ENCODE measurements at places on chromosomes 6 and 20.

DNA sequence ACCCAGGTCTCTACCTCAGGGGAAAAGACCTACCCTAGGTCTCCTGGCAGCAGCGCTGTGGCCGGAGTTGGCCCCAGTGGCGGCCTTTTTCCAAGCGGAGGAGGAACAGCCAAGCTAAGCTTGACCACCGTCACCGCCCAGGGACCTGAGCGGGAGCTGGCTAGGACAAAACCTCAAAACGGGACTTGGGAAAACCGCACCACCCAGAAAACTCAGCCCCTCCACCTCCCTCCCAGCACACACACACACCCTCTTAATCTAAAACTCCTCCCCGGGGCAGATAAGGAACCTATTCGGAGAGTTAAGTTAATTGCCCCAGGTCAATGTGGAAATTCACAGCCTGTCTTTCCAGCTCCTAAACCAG, 2.7 kb upstream of the TRERF1 start:
- no peak for DNase-seq

GRCh38 chr6:85593438-85594196, at the start of gene SNX14:
TSS of gene SNX14 (minus strand) at chr6:85593858. CDS start at chr6:85593718, 140 bp downstream.
- peak; percentile 94 for DNase-seq

GRCh38 chr20:51899674-51900073, 97.4 kb upstream of the SALL4 start:
- DNase-seq = no peak

- no peak for DNase-seq
These were observed 11.4 kb downstream of the RIN2 start for GRCh38 chr20:19769507-19769906.

- no peak for DNase-seq
These were observed 392.4 kb downstream of the TAF4 start for GRCh38 chr20:61673152-61673847.

DNA sequence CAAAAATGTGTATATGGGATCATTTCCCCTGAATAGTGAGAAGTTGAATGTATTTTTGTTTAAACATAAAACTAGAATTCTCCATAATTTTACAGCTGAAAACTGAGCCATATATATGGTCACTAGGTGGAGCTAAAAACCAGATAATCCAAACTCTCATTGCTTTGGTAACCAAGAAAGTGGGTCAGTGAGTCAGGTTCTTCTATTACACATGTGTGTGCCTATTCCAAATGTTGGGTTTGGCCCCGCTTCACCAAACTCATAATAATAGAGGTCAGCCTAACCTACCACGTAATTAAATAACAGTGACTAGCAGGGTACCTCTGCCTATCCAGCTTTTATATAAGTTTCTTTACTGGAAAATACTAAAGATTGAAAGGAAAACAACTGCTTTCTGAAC, 19.3 kb upstream of the RNGTT start:
- peak; percentile 55 for DNase-seq

DNA sequence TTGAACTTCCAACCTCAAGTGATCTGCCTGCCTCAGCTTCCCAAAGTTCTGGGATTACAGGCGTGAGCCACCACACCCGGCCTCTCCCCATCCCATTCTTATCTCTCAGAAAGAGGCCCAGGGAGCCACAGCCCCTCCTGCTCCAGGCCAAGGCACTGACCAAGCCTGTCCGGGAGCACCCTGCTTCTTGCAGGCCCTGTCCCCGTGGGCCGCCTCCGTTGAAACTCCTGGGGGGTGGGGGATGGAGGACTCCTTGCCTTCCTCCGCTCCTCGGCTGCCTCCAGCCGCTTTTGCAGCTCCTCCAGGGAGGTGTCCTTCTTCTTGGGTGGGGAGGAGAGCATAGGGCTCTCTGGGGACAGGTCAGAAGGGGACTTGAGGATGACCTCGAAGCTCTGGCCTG, 9.7 kb downstream of the STMN3 start:
- DNase-seq = no peak

- no peak for DNase-seq
These were observed 28.5 kb upstream of the DST start for GRCh38 chr6:56671160-56671559.

DNA sequence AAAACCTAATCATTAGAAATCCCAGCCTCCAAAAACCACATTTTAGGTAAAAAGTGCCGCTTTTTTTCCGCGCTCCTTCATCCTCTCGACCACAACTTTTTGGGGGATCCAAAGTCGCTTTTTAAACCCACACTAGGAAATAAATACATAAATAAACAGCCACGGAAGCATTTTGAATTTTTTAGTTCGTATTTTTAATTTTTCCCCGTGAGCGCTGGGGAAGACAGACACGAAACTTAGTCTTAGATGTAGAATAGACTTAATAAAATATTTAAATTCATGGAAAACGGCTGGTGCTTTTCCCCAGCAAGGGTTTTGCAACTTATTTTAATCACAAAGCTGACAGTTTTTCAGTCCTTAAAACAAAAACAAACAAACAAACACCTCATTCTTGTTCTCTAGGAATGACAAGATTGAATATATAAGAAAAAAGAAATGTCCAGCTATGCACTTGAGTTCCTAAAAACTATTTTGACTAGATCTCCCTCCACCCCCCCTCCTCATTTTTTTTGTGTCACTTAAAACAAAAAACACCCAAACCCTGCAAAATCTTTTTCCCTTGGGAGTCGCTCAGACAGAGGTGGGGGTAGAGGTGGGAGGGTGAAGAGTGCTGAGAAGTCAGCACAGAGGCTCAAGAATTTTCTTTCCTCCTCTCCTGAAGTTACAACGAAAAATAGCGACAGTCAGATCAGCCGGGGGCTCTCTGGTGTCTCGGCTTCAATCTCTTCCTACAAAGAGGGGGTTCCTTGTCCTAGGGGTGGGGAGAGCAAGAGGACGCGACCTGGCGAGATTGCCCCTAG, 43.4 kb upstream of the SUPT3H start:
- DNase-seq = peak; percentile 21

- DNase-seq = no peak
These were observed 109.8 kb upstream of the TMEM170B start for GRCh38 chr6:11427723-11428245.

DNA sequence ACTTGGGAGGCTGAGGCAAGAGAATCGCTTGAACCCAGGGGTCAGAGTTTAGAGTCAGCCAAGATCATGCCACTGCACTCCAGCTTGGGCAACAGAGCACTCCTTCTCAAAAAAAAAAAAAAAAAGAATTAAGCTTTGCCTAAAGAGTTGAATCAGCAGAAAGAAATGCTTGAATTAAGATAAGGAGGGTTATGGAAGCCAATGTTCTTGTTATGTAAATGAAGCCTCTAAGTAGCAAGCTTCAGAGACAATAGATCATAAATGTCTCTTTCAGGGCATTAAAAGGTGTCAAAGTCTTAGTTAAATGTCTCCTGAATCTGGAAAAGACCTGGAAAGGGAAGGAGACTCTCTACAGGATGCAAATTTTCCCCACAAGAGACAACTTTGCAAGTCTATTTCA, 69.7 kb upstream of the FAM83B start:
- DNase-seq = no peak

- DNase-seq = no peak
These were observed 44.3 kb upstream of the SLC4A11 start for GRCh38 chr20:3283222-3283820.

- DNase-seq = no peak
These were observed 62.2 kb downstream of the UBE2V1 start for GRCh38 chr20:50050660-50051308.

DNA sequence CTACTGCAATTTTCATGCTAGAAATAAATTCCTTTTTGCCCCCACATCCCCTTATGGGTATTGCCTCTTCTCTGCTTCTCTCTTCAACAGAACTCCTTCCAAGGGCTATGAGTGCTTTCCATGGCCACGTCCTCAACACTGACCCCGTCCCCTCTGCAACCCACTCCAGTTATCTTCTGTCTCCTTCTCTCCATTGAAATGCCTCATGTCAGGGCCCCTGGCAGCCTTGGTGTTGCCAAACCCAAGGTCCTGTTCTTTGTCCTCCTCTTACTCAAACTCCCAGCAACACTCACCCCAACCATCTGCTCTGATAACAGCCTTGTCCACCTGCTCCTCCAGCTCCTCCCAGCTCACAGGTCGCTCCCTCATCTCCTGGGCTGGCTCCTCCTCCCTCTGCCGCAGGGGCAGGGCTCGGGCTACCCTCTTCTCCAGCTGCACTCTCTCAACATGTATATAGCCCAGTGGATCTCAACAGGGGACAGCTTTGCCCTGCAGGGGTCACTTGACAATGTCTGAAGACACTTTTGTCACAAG, 196.1 kb upstream of the QKI start:
- DNase-seq = no peak

DNA sequence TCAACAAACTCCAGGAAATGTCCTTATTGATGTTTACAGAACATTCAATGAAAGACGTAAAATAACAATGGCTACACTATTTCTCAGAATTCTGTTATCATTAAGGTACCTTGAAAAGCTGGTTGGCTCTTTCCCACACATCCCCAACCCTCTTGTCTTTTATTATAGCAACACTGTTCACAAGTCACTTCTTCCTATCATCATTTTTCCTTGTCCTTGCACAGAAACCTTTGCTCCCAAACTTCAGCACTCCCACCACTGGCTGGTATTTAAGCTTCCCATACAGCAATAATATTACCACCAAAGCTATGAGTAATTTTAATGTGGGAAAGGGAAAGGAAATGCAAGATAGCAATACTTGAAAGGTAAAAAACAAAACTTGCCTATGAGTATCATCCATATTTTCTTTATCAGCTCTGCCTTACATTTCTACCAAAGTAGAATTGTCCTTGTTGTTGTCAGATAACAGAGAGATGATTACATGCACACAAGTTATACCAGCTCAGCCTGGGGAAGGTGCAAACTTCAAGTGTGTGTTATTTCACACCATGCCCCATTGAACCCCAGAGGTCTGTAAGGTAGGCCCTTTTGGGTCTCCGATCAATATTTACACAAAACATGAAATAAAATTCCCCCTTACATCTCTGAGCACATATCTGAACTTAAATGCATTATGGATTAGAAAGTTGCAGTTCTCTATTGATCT, 32.2 kb downstream of the ARHGAP18 start:
- no peak for DNase-seq

GRCh38 chr6:140353536-140353935, 979.1 kb upstream of the CITED2 start:
- no peak for DNase-seq

DNA sequence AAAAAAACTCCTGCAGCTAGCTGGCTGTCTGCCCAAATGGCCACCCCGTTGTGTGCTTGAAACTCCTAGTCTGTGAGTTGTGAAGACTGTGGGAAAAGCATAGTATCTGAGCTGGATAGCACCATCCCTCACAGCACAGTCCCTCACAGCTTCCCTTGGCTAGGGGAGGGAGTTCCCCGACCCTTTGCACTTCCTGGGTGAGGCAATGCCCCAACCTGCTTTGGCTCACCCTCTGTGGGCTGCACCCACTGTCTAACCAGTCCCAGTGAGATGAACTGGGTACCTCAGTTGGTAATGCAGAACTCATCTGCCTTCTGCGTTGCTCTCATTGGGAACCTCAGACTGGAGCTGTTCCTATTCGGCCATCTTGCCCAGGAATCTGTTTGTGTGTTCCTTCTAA, 260.6 kb upstream of the STXBP5 start:
- no peak for DNase-seq

GRCh38 chr20:56208121-56208520, 40.4 kb upstream of the MC3R start:
- no peak for DNase-seq

DNA sequence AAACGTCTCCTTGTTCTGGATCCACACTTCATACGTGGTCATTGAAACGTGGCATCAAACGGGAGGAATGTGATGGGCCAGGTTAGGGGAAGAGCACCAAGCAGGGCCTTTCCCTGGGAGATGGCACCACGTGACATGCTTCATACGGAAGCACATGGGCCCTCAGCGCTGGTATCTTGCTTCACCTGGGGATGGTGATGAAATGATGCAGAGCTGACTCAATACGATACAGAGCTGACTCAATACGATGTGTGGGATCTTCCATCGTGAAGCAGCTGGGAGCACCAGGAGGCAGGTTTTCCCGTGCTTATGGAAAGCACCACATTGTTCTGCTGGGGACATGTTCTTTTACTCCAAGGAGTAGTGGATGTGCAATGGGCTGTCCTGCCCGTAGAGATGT, 22.5 kb upstream of the TAGAP start:
- no peak for DNase-seq

GRCh38 chr6:105136431-105137350, 43.1 kb downstream of the POPDC3 start:
- peak; percentile 61 for DNase-seq

DNA sequence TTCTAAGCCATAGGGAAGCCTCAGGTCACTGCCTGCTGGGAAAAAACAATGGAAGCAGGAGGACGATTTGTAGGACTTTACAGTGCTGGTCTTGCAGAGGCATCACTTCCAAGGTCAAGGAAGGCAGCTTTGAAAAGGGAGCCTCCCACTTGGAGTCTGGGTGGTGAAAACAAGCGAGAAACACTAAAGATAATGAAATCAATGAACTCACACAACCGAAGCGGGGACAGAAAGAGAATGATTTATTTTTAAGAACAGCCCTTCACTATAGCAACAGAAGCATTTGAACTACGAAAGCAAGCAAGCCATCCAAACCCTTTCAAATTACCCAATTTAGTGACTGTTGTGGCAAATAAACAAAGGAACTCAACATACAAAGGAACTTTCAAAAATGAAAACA, 227.5 kb downstream of the THBS2 start:
- DNase-seq = no peak

- DNase-seq = no peak
These were observed 28.1 kb upstream of the QKI start for GRCh38 chr6:163386329-163386908.

- DNase-seq = no peak
These were observed 585.3 kb upstream of the MAN1A1 start for GRCh38 chr6:119934816-119935215.

- no peak for DNase-seq
These were observed 149.3 kb downstream of the PTPRT start for GRCh38 chr20:43040427-43040826.

DNA sequence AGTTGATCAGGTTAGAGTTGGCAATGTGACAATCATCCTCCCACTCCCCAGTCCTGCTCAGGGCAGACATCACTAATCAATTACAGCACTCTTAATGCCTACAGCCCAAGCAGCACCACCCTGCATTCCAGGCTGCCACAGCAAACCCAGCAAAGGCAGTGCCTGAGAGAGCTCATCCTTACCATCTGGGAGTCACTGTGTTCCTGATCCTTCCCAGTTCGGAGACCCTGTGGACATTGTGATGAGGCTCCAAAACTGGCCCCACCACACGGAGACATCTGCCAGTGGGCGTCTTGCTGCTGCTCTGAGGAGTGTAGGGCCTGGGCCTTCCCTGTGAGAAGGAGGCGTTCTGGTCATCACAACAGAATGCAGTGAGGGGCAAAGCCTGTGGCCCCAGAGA, 216.5 kb upstream of the CST7 start:
- DNase-seq = no peak

DNA sequence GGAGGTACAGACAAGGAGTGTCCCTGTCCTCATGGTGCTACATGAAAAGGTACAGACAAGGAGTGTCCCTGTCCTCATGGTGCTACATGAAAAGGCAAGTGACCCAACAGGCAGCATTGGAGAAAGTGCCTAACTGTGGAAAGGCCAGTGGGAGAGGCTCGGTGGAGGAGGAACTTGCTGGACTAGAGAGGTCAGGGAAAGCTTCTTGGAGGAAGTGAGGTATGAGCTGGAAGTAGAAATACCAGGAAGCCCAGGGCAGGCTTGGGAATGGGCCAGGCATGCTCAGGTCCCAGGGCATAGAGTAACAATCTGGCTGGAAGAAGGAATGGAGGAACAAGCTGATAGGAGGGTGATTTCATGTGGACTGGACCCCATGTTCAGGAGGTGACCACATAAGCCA, 59.8 kb upstream of the FNDC1 start:
- DNase-seq = no peak
